ENCODE measurements at places on chromosomes 3 and 15.

DNA sequence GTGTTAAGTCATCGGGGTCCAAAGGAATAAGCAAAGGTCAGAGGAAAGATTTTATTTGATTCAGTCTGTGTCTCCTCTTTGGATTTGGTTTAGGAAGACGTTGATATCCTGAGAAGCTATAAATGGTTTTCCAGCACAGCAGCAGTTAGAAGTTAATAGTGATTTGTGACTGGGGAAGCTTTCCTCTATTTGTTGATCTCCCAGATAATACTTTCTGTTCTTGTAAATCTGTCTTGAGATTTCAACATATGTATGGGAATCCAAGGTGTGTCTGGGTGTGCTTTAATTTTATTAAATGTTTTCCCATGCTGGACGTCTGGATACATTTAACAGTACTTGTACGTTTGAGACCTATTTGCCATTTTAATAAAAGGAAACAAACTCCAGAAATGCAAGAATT is 409.5 kb downstream of the ROBO1 start:
- DNase-seq, result no peak

DNA sequence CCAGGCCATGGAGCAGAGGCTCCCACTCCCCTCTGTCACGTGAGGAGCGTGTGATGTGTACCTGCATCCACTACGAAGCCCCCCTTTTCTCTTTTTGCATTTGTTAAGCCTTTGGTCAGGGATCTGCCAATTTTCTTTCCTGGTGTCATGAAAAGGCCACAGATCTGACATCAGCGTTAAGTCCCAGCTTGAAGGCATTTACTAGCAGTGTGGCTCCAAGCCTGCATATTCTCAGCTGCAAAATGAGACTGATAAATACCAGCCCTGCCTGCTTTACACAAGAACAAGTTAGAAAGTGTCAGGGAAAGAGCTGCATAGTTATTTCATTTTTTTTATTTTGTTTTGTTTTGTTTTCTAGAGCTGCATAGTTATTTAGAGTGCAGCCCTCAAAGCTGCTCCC is 2.3 kb upstream of the ANKRD63 start:
- no peak for DNase-seq

DNA sequence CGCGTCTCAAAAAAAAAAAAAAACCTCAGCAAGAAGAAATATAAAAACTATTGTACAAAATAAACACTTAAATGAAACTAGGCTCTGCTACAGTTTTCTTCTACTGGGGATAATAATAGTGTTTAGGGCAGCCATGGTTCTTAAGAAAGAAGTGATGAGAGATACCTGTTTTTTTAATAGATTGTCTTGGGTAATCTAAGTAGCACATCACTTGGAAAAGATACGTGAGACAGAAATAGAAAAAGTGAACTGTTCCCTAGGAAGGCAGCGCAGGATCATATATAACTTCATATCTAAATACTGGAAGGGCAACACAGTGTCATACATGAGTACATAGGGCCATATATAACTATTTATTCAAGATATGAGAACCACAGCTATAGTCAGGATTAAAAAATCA is 11.9 kb downstream of the GOLGB1 start:
- no peak for DNase-seq

DNA sequence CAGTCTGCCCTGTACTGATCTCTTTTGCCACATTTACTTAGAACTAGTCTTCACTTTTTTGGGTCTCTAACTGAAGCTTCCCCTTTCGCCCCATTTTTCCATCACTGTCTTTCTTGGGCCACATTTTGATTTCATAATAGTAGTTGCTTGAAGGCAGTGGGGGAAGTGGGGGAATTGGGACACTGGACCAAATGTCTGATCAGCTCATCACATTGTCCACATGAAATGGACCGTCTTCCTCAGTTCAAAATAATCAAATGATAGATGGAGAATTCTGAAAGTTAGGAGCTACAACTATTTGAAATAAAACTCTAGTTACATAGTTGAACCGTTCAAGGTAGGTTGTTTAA is 747 bp downstream of the PDCD6IP start:
- no peak for DNase-seq

- no peak for DNase-seq
Measured at GRCh38 chr3:101268141-101268540, 52.2 kb downstream of the IMPG2 start.

GRCh38 chr15:71333136-71333700 is 217.9 kb downstream of the THSD4 start:
- DNase-seq, result no peak

GRCh38 chr3:125214738-125215137 is 2.2 kb upstream of the SLC12A8 start:
- DNase-seq, result no peak

GRCh38 chr15:34693053-34693744 is 61.6 kb downstream of the GJD2 start:
- no peak for DNase-seq
